ENCODE measurements at places on chromosomes 2 and 18.

- DNase-seq = no peak
Observed at GRCh38 chr18:8610459-8610851, 1.2 kb downstream of the RAB12 start.

GRCh38 chr2:60547841-60548240 is 5.6 kb downstream of the BCL11A start:
- DNase-seq = no peak

GRCh38 chr2:206259376-206260187 is 14.9 kb upstream of the ZDBF2 start:
- DNase-seq = no peak

DNA sequence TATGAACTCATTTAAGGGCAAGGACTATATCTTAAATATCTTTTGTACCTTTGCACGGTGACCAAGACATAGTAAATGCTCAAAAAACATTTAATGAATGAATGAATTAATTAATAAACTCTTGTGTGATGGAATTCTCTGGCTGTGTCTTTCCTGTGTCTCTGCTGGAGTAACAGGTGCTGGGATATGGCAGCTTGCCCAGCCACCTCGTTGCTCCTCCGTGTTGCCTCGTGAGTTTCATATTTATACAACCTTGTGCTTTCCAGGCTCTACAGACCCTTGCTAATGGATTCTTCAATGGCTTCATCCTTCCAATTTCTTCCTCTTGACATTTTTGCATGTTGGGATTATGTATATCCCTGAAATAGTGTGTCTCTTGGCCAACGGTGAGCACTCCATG is 30.4 kb downstream of the CTAGE1 start:
- DNase-seq = no peak

GRCh38 chr18:6633310-6633709 is 96.2 kb upstream of the ARHGAP28 start:
- DNase-seq = no peak

- DNase-seq = peak; percentile 2
Observed at GRCh38 chr2:38866773-38867443, 8.8 kb downstream of the DHX57 start.

- DNase-seq = no peak
Observed at GRCh38 chr18:23471486-23471885, 18.4 kb downstream of the RIOK3 start.

- peak; percentile 2 for DNase-seq
Observed at GRCh38 chr18:53698907-53699306, 525.6 kb downstream of the MBD2 start.

DNA sequence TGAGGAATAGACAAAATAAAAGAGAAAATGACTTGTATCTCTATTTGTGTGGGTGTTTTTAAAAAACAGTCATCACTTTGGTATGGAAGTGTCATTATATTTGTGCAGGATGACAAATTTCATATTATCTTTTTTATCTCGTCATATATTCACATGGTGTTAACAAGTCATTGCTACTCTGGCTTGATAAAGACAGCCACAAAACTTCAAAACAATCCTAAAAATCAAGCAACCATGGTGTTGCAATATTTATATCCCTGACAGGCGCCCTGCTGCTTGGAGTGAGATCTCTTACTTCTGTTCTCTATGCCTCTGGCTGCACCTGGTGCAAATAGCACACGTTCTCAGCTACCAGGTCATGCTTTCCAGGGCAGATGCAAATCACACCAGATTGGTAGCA is 278.0 kb upstream of the EPHA4 start:
- peak; percentile 9 for DNase-seq

DNA sequence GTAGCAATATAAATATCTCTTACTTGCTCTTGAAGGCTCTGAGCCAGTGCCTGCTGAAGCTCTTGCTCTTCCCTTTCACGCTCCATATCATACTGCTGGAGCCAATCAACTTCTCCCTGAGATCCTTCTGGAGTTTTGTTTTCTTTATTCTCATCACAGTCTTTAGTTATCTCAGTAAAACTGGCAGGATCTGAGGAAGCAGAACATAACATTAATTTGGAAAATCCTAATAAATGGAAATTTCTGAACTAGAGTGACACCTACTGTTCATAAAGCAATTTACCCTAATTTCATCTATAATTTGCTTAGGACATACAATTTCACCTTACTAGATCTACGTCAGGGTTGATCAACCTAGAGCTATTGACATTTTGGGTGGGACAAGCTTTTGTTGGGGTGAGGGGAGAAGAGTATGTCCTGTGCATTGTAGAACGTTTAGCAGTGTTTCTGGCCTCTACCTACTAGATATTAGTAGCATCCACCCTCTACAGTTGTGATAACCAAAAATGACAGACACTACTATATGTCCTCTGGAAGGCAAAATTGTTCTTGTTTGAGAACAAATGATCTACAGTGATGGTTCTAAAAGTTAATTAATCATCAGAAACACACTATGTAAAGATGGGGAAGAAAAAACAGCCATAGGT is 47.2 kb downstream of the VIL1 start:
- DNase-seq = no peak

DNA sequence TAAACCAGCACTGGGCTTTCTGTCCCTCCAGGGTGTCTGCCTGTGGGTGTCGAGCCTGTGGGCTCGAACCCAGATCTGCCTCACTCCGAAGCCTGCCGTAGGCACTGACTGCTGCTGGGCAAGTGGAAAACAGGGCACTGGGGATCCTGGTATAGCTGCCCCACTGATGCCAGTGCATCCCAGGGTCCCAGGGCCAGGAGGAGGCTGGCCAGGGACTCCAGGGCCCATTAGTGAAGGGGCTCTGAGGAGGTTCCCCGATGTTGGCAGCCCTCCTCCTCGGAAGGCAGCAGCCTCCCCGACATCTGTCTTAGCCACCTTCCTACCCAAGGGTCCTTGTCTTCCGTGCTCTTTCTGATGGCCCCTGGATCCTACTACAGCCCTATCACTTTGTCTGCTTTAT is 96.1 kb downstream of the RTN4 start:
- no peak for DNase-seq

- DNase-seq = no peak
Observed at GRCh38 chr18:9898792-9899549, 13.2 kb downstream of the TXNDC2 start.

GRCh38 chr2:204827701-204828590 is 282.7 kb downstream of the PARD3B start:
- DNase-seq = no peak

DNA sequence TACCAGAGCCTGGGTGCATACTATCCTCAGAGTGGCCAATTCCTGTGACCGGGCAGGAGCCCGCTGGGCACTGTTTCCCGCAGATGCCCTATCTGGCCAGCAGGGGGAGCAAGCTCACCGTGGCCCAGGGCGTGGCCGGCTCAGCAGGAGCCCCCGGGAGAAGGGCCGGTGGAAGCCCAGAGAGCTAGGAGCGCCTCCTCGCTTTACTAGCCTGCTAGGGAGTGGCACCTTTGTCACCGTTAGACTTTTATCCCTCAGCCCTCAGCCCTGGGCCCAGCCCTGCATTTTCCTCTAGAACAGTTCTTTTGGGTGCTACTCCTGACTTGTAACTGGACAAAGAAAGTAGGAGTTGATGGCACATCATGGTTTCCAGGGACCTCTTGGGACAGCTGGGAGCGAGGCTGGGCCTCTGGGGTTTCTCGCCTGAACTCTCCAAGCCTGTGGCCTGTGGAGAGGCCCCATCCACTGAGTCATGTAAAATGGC is 24.0 kb downstream of the TMEM177 start:
- DNase-seq = peak; percentile 41

GRCh38 chr2:56127010-56127409 is 56.8 kb upstream of the CCDC85A start:
- no peak for DNase-seq

DNA sequence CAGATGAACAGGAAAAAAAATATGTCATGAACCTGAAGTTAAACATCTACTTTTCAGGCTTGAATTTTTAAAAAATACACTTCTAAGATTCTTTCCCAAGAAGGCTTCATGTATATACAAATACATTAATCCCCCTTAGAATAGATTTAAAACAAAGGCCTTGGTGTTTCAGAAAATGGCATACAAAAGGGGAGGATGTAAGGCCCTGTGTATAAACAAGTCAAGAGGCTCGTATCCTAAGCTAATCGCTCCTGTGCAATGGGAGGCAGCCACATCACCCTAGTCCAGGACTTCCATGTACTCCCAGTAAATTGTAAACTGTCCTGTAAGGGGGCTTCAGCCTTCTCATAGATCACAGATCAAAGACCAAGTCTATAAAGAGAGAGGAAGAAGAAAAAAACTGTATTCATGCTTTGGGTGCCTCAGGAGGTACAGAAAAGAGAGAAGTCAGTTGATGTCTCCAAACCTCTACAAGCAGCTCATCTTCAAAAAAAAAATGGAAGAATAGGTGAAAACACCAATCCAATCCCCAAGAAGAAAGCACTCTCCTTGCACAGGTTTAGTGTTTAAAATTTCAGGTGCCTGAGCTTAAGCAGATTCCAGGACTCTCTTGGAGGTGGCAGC is 53.9 kb downstream of the ANKRD44 start:
- DNase-seq = no peak

GRCh38 chr2:159209341-159210306 is 76.9 kb downstream of the WDSUB1 start:
- DNase-seq = no peak

DNA sequence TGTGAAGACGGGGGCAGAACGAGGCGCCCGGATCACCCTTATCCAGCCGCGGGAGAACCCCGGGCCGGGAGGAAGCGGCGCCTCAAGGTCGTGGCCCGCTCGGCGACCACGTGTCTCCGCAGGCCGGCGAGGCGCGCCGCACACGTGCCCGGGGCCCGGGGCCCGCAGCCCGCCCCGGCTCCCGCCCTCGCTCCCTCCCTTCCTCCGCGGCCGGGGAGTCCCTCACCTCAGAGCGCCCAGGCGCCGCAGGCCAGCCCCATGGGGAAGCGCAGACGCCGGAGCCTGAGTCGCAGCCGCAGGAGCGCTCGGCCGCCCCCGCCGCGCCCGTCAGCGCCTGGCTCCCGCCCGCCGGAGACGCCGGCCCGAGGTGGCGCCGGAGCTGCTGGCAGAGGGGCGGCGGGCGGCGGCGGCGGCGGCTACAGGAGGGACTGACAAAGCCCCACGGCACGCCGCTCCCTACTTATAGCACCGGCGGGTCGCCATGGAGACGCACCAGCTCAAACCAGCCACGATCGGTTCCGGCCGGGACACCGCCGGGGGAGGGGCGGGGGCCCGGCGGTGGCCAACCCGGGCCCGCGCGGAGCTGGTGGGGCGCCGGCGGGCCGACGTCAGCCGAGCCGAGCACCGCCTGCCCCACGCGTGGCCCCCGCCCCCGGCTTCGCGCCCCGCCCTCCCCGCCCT is at the start of gene ODC1:
ODC1 (minus strand) TSS at position 433 of the 681 bp plus-strand sequence. CDS start 3,295 bp downstream, outside the sequence.
- DNase-seq = peak; percentile 89

DNA sequence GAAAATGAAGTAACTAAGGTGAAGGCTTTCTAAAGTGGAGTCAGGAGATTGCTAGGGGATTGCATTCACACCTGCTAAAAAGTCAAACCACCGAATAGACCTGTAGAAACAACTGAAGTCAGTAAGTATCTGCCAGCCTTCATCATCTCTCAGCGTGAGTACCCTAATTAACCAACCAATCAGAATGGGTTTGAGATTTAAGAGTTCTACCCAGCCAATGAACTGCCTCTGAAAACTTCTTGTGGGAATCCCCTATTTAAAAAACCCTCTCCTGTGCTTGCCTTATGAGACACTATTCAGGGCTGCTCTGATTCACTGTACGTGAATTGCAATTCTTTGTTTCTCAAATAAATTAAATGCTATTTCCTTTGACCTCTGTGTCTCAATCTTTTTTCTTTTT is 3.4 kb upstream of the FAM161A start:
- no peak for DNase-seq

- no peak for DNase-seq
Observed at GRCh38 chr2:31188131-31188530, 29.2 kb downstream of the CAPN14 start.

GRCh38 chr18:56296381-56296780 is 342.0 kb downstream of the TXNL1 start:
- DNase-seq = no peak

DNA sequence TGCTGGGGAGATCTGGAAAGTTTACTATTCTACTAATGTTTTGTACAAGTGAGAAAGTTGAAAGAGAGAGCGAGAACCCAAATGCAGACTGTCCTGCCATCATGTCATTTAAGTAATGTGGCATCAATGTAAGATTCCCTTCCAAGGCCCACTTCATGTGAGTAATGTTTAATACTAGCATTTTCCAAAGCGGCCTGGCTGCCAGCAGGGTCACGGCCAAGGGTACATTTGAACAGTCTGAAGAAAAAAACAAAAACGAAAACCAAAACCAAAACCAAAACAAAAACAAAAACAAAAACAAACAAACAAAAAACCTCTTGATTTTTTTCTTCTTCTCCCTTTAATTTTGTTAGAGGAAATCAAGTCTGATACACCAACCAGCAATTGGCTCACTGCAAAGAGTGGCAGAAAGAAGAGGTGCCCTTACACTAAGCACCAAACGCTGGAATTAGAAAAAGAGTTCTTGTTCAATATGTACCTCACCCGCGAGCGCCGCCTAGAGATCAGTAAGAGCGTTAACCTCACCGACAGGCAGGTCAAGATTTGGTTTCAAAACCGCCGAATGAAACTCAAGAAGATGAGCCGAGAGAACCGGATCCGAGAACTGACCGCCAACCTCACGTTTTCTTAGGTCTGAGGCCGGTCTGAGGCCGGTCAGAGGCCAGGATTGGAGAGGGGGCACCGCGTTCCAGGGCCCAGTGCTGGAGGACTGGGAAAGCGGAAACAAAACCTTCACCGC is 2.2 kb downstream of the HOXD10 start:
- no peak for DNase-seq

DNA sequence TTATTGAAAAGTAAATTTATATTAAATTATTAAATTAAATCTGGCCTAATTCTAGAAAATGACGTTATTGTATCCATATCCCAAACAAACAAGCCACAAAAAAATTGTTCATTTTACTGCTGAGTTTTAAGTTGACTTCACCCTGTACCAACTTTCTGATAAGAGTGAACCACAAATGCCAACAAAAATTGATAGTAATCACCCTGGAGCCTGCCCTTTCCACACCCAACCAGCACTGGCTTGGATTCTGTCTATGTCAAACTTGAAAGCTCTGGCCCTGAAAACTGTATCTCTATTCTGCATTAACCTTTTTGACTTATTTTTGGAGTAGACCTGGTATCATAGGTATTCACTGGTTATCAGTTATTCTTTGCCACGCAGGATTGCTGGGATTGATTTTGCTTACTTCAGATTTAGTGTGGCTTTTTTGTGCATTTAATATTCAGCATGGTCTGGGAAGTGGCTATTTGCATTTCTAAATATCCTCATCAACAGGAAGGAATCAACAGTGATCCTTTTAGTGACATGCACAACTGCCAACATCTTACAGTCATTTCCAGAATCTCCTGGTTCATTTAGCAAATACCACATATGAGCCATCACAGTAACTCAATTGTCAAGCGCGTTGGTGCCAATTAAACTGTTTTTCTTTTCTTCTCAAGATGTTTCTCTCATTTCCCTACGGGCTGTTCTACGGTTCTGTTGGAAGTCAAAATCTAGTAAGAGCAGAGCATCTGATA is 11.4 kb upstream of the SRBD1 start:
- no peak for DNase-seq

GRCh38 chr2:69134306-69134945 is 121.4 kb downstream of the ANTXR1 start:
- no peak for DNase-seq
